ENCODE measurements at places on chromosomes 4 and X.

GRCh38 chr4:657338-657833, 16.7 kb downstream of the ATP5ME start:
- no peak for DNase-seq

GRCh38 chr4:8323947-8324555, 54.5 kb downstream of the HTRA3 start:
- DNase-seq, result no peak

GRCh38 chr4:3445111-3445820, 3.5 kb downstream of the HGFAC start:
- no peak for DNase-seq

DNA sequence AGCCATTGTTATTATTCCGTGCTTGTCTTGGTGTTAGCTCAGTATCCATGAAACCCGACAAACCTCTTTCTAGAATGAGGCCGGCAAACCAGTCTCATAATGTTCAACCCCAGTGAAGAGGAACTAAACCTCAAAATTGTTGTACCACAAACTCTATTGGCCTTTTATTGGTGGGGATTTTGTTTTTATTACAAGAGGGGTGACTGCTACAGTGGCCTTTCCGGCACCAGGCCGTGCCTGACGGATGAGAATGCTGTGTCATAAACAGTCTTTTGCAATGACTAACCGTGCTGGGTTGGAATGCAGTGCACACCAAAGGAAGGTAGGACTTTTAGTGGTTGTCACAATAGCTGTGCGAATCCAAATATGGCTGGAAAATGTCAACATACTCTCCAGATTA, 60.8 kb downstream of the SHROOM2 start:
- DNase-seq, result no peak

DNA sequence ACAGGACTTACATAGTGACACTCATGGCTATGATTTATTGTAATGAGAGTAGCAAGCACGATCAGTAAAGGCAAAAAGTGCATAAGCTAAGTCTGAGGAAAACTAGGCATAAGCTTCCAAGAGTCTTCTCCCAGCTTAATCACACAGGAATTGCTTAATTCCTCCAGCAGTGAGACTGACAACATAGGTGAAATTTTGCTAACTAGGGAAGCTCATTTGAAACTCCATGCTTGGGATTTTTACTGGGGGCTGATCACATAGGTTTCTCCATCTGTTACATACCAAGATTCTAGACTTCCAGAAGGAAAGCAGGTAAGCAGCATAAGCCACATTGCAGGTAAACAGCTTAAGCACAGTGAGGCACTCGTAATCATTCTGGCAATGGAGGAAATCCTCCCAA, 71.8 kb upstream of the FHDC1 start:
- DNase-seq, result no peak

GRCh38 chr4:39446483-39446841, 12.3 kb downstream of the RPL9 start:
- no peak for DNase-seq

DNA sequence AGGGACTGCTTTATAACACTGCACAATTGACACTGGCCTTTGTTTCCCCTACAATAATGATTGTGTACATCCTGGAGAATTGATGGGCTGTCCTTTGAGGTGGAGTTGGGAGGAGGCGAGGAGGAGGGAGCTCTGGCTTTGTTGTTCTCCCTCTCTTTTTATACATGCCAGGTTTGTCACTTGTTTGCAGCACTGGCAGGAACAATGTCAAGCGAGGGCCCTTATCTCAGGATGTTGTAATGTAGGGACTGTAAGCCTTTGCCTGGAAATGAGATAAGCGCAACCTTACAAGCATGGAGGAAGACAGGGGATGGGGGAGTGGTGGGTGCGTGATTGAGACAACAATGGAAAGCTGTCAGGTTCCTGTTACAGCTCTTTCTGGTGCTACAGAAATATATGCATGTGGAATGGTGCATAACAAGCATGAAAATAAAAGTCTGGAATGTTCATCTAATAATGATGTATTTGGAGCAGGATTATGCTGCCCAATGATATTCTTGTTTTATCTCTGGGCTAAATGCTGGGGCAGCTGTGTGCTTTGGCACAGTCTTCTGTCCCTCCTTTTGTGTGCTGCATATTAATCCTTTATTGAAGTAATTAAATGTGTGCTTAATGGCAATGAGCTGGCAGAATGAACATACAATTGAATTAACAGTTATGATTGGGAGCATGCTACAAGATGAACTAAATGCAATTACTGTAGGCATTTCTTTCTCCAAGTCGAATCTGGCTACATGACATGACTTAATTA, 294.4 kb downstream of the GPAT3 start:
- no peak for DNase-seq

GRCh38 chrX:122301491-122301890, 882.6 kb upstream of the GRIA3 start:
- no peak for DNase-seq

DNA sequence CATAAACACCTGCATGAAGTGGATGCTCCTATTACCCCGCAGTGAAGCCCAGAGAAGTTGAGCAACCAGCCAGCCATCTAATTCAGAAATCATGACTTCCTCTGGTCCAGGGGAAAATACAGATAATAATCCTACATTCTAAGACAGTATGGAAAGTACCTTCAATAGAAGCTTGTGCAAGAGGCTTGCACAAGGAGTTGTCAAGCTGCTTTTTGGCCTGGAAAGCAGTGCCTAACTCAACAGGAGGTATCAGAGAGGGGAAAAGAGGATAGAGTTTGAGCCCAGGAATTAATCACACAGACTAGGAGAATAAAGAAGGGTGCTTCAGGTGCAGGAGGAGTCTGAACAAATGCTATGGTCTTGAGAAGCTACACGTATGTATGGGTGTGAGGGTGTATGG, 26.7 kb downstream of the TMEM192 start:
- DNase-seq, result no peak

GRCh38 chr4:109164011-109164410, 138.4 kb downstream of the COL25A1 start:
- DNase-seq, result no peak

GRCh38 chrX:154082396-154083125, 15.0 kb downstream of the MECP2 start:
- no peak for DNase-seq

- DNase-seq, result no peak
Observed at GRCh38 chr4:185479507-185479971, 8.0 kb upstream of the CCDC110 start.
